ENCODE measurements at places on chromosomes 1 and 21. TPM values are rescaled to one million over a fixed set of nuclear protein-coding genes. Genes with fewer than 3 reads are reported as not detected.

Gene OLIG2
- not detected for total RNA-seq

Gene CRYAA
- total RNA-seq: 5.2 TPM

Gene ITGB2
- 1.6 TPM for total RNA-seq

Gene GPR52
- total RNA-seq: not detected

Gene DMBX1
- not detected for total RNA-seq

Gene HES3
- total RNA-seq: not detected

Gene FMO2
- not detected for total RNA-seq

Gene NBPF6
- not detected for total RNA-seq

Gene FAM167B
- total RNA-seq: 0.15 TPM

Gene CCDC27
- not detected for total RNA-seq

Gene QSOX1
- total RNA-seq: 6.8 TPM

Gene CACNA1E
- total RNA-seq: not detected

Gene RBBP4
- total RNA-seq: 305 TPM

Gene SLAMF7
- total RNA-seq: not detected

Gene LIN28A
- total RNA-seq: 0.04 TPM

Gene PTGS2
- total RNA-seq: not detected

Gene TMOD4
- not detected for total RNA-seq

Gene ITLN2
- total RNA-seq: not detected

Gene RIMKLA
- total RNA-seq: 4.1 TPM

Gene S100A12
- not detected for total RNA-seq

Gene TLR5
- total RNA-seq: not detected

Gene AADACL3
- not detected for total RNA-seq

Gene HDAC1
- total RNA-seq: 109 TPM

Gene GPBP1L1
- total RNA-seq: 102 TPM

Gene CYYR1
- total RNA-seq: not detected

Gene CCDC30
- 1.2 TPM for total RNA-seq

Gene ADAM30
- not detected for total RNA-seq

Gene ST6GALNAC5
- not detected for total RNA-seq

Gene HOOK1
- 48.0 TPM for total RNA-seq

Gene USH2A
- total RNA-seq: 0.01 TPM

Gene FAM131C
- not detected for total RNA-seq

Gene DIRAS3
- not detected for total RNA-seq

Gene REN
- total RNA-seq: not detected

Gene KIRREL1
- not detected for total RNA-seq

Gene C8A
- 15.0 TPM for total RNA-seq

Gene ADCY10
- total RNA-seq: 0.02 TPM

Gene PLEKHA6
- 10.8 TPM for total RNA-seq

Gene RNU5D-1
- not detected for total RNA-seq

Gene KCNK2
- total RNA-seq: not detected

Gene TEDDM1
- total RNA-seq: not detected

Gene LRP8
- 17.4 TPM for total RNA-seq

Gene HPCAL4
- total RNA-seq: not detected

Gene CELSR2
- total RNA-seq: 3.1 TPM

Gene THEM5
- not detected for total RNA-seq

Gene ANGPTL3
- 0.51 TPM for total RNA-seq

Gene PADI3
- total RNA-seq: not detected

Gene SLC9C2
- not detected for total RNA-seq
